ENCODE measurements at places on chromosomes 12 and 14. TPM values are rescaled to one million over a fixed set of nuclear protein-coding genes. Genes with fewer than 3 reads are reported as not detected.

DNA sequence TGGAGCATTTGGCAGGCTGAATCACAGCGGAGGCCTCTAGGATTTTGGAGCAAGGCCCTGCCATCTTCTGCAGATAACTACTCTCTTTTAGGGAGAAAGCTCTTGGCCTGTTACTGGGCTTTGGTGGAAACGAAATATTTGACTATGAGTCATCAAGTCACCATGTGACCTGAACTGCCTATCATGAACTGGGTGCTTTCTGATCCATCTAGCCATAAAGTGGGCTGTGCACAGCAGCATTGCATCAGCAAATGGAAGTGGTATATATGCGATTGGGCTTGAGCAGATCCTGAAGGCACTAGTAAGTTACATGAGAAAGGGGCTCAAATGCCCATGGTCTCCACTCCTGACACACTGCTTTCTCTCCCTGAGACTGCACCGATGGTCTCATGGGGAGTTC, 21.1 kb downstream of the GYS2 start:
- no peak overlapping the region for H3K27ac ChIP-seq
- no peaks in the 10 kb centered on the region for H3K27me3 ChIP-seq
- H3K4me1 ChIP-seq = no peaks in the 10 kb centered on the region
- no peaks in the 10 kb centered on the region for H3K36me3 ChIP-seq
- DNase-seq = no peak

- H3K4me3 ChIP-seq = peak overlapping the region; percentile 8
- peaks cover 85% of the 10 kb centered on the region for H3K4me1 ChIP-seq
- no peaks in the 10 kb centered on the region for H3K27me3 ChIP-seq
- H3K36me3 ChIP-seq = no peaks in the 10 kb centered on the region
- DNase-seq = no peak
- no peak overlapping the region for H3K27ac ChIP-seq
These were observed 46.7 kb downstream of the PDE3A start for GRCh38 chr12:20415028-20415427.

GRCh38 chr14:61003571-61003970, 22.5 kb downstream of the SLC38A6 start:
- no peaks in the 10 kb centered on the region for H3K36me3 ChIP-seq
- H3K27ac ChIP-seq = no peak overlapping the region
- DNase-seq = no peak

- H3K27ac ChIP-seq = no peak overlapping the region
- no peaks in the 10 kb centered on the region for H3K36me3 ChIP-seq
- no peak for DNase-seq
- no peaks in the 10 kb centered on the region for H3K4me1 ChIP-seq
- no peak overlapping the region for H3K4me3 ChIP-seq
- H3K27me3 ChIP-seq = no peaks in the 10 kb centered on the region
These were observed 42.2 kb upstream of the FAM181A start for GRCh38 chr14:93884950-93885349.

DNA sequence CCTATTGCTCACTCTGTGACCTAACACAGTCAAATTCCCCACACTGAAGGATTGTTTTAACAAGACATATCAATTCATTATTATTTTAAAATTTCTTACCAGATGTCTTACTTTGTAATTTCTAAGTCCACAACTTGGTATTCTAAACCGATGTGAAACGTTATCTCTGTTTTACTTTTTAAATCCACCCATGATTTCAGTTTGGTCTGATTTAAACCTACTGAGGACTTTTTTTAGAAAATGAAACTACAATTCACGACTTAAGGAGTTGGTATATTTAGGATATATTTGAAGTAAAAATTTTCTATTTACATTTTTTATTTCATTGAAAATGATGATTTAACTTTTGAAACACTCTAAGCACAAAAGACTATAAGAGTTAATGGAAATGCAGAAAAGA, 35.1 kb upstream of the GRIP1 start:
- no peak overlapping the region for H3K27ac ChIP-seq
- H3K4me3 ChIP-seq = no peak overlapping the region
- DNase-seq = no peak
- H3K27me3 ChIP-seq = no peaks in the 10 kb centered on the region

The AKAP6 gene
- total RNA-seq = 265 TPM

All from heart left ventricle (tissue), 16 donors.